ENCODE measurements at places on chromosomes 11 and 22.

GRCh38 chr11:61473370-61474012 lies 35.1 kb upstream of the LRRC10B start:
- no peak for DNase-seq

DNA sequence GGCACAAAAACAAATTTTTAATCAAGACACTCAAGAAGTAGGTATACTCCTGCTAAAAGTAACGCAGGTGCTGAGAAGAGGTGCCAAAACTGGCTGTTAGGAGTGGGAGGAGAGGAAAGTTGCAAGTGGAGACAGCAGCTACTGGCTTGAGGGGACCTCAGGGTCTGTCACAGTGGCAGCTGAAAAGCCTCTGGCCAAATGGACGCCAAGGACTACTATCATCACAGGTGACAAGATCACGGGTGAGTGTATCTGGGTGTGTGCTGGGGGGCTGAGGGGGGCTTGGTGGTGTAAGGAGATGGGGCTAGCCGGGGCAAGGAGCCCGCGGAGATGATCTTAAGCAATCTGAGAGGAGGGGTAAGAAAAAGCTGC lies 687 bp downstream of the ZNF202 start:
- DNase-seq: no peak

- DNase-seq: peak; percentile 1
Measured at GRCh38 chr22:30822216-30823014, 127.7 kb downstream of the OSBP2 start.

DNA sequence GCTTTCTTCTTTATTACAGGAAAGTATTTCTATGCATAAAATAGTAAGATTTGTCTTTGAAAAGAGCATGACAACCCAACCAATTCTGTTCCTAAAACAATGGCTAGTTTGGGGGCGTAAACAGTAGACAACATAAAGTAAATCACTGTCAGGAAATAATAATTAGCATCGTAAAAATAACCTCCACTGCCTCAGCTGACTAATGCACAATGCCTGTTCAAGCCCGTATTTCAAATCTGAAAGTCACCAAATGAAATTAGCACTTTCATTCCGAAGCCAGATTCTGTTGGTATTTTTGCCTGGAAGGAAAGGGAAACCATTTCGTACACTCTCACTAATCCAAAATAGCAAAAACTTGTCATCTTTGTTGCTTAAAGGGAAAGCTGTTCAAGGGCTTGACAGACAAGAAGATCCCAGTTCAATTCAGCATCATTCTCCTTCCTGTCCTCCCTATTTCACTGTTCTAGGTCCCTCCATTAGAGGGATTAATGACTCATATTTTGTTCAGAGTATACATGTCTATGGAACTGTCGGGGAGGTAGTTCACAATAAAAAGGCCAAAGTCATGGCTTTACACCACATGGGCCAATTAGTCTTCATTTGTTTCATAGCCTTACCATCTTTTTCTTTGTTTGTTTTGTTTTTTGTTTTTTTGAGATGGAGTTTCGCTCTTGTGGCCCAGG lies 154.7 kb downstream of the CADM1 start:
- DNase-seq: no peak

GRCh38 chr11:88398372-88398771 lies 60.8 kb upstream of the CTSC start:
- DNase-seq: no peak

- no peak for DNase-seq
Measured at GRCh38 chr11:113189909-113190667, 124.3 kb upstream of the TTC12 start.

DNA sequence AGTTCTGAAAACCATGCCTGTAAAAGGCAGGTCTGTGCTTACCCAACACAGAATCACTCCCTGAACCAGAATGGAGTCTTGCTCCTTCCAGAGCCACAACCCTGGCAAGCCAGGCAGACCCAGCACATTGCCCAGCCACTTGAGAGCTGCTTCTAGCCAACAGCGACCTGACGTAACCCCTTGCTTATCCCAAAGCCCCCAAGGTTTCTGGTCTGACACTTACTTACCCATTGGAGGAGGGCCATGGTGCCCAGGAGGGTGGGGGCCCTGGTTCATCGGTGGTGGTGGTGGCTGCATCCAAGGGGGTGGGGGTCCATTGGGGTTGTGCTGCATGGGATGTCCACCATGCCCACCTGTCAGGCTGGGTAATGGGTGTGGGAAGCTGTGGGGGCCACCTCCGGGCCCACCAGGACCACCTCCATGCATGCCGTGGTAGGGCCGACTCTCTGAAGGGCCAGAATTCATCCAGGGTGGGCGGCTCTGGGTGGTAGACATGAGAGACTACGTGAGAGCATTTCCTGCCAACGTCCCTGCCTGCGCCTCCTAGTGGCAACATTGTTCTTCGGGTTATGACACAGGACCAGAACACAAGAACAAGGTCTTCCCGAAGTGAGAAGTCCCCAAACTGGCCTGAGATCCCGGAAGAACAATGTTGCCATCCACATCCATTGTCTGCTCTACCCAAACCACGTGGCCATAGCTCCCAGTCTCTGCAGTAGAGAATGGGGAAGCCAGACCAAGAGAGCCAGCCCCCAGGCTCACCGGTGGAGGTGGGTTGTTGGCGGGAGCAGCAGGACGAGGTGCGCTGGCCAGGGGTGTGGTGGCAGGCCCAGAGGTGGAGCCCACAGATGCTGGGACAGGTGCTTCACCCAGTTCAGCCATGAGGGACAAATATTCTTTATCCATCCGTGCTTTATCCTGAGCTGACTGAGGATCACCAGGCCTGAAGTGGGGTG lies 7.8 kb upstream of the PYGM start:
- peak; percentile 40 for DNase-seq
